ENCODE measurements at places on chromosomes 7 and 10. TPM values are rescaled to one million over a fixed set of nuclear protein-coding genes. Genes with fewer than 3 reads are reported as not detected.

BLOC1S2 gene
- total RNA-seq: 46.9 TPM

ACADSB gene
- total RNA-seq: 21.4 TPM

SPDYE6 gene
- not detected for total RNA-seq

DNA sequence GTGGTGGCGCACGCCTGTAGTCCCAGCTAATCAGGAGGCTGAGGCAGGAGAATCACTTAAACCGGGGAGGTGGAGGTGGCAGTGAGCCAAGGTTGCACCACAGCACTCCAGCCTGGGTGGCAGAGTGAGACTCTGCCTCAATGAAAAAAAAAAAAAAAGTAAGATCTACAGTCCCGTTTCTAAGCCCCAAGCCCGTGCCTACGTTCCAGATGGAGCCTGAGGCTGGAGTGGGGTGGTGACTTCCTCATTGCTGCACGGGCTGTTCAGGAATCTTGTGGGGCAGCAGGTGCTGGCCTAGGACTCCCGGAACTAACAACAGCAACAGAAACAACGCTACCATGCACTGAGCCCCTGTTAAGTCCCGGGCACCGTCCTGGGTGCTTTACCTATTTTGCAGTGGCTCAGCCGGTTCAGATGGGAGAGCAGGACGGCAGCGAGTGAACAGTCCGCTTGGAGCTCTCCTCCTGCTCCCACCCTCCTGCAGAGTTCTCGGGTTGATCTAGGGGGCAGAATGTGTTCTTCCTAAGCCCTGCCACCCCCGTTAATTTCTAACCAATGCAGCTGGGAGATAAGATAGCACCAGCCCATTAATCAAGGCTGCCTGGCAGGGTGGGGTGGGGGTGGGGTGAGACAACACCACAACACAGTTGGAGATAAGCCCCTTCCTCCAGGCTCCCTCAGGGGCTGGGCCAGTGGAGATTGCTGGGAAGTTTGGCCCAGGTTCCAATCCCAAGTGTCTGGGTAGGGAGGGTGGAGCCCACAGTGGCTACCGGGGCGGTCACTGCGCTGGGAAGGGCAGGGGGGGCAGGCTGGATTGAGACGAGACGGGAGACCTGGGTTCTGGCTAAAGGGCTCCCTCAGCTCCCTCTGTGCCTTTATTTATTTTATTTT lies 17.0 kb upstream of the SFRP5 start:
- H3K27ac ChIP-seq: no peak overlapping the region
- no peak overlapping the region for H3K4me3 ChIP-seq
- no peak for DNase-seq
- peaks cover 3% of the 10 kb centered on the region for H3K27me3 ChIP-seq

- H3K4me1 ChIP-seq: no peaks in the 10 kb centered on the region
- H3K36me3 ChIP-seq: no peaks in the 10 kb centered on the region
- no peak overlapping the region for H3K27ac ChIP-seq
Measured at GRCh38 chr10:75497997-75498883, 66.8 kb downstream of the LRMDA start.

GRCh38 chr10:11691319-11691755 lies 50.8 kb upstream of the ECHDC3 start:
- DNase-seq: no peak
- peaks cover 9% of the 10 kb centered on the region for H3K4me1 ChIP-seq
- H3K27me3 ChIP-seq: peaks cover 21% of the 10 kb centered on the region
- H3K27ac ChIP-seq: no peak overlapping the region
- H3K4me3 ChIP-seq: no peak overlapping the region

DNA sequence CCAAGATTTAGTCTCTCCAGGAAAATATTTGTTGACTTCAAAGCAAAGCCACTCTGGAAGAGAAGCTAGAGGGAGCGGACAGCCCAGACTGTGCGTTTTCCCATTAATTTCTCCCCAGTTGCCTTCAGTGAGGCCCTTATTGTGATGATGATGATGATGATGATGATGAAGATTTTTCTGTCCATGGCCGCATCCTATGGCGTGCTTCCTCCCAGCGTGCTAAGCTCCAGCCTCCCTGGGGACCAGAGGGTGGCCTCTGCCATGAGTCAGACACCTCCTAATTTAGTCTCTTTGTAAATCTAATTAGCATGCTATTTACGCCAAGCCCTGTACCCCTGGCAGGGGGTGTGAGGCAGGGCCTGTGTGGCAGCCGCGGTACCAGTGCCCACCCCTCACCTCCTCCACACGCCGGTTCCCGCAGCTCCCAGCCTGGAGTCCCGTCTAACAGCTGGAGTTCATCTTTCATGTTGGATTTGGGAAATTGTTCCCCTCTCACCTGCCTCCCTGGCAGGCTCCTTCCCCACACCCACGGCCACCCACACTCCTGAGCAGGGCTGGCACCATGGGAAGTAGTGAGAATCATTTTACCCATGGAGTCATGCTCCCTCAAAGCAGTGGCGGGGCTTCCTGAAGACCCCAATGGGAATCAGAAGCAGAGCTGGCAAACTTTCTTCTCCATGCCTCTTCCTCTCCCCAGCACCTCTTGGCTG lies 92.2 kb downstream of the C10orf105 start:
- no peak for DNase-seq
- H3K4me3 ChIP-seq: no peak overlapping the region
- no peaks in the 10 kb centered on the region for H3K36me3 ChIP-seq
- no peak overlapping the region for H3K27ac ChIP-seq
- H3K27me3 ChIP-seq: no peaks in the 10 kb centered on the region

- no peak overlapping the region for H3K4me3 ChIP-seq
- peaks cover 2% of the 10 kb centered on the region for H3K36me3 ChIP-seq
- no peak overlapping the region for H3K27ac ChIP-seq
- H3K27me3 ChIP-seq: peaks cover 29% of the 10 kb centered on the region
- peaks cover 8% of the 10 kb centered on the region for H3K4me1 ChIP-seq
- DNase-seq: no peak
Measured at GRCh38 chr10:14414901-14415300, 84.2 kb upstream of the FRMD4A start.

- no peak overlapping the region for H3K4me3 ChIP-seq
- no peak for DNase-seq
- peaks cover 23% of the 10 kb centered on the region for H3K4me1 ChIP-seq
- no peaks in the 10 kb centered on the region for H3K36me3 ChIP-seq
- no peak overlapping the region for H3K27ac ChIP-seq
- H3K27me3 ChIP-seq: peaks cover 17% of the 10 kb centered on the region
Measured at GRCh38 chr7:139492293-139492692, 8.8 kb upstream of the KLRG2 start.

GRCh38 chr7:27567266-27567665 lies 95.4 kb downstream of the HIBADH start:
- H3K36me3 ChIP-seq: no peaks in the 10 kb centered on the region
- DNase-seq: no peak
- H3K27me3 ChIP-seq: no peaks in the 10 kb centered on the region
- no peaks in the 10 kb centered on the region for H3K4me1 ChIP-seq
- no peak overlapping the region for H3K4me3 ChIP-seq

DNA sequence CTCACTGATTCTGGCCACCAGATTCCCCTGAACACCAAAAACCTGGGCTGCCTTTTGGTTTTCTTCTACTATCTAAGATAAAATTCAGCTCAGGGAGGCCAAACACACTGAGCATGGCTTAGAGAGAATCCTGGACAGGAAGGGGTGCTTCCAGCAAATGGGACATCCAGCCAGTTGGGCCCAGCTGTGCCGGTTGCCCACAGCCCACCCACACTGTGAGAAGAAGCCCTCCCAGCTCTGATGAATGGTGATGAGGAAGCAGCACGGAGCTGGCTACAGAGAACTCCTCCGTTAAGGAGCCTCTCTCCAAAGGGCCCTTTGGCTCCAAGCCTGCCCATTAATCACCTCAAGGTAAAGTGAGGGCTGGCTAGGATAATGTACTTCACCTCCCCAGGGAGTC lies 15.9 kb downstream of the LRRC18 start:
- no peak for DNase-seq
- peaks cover 16% of the 10 kb centered on the region for H3K27me3 ChIP-seq
- H3K4me1 ChIP-seq: no peaks in the 10 kb centered on the region
- H3K4me3 ChIP-seq: no peak overlapping the region
- no peaks in the 10 kb centered on the region for H3K36me3 ChIP-seq

Data from activated CD4-positive, alpha-beta T cell treated with anti-CD3 and anti-CD28 coated beads, Interleukin-2, amount 10 ng/mL, durations not matched to agents 7 days and 5 days (primary cell).